ENCODE measurements at places on chromosomes 5 and 9. TPM values are rescaled to one million over a fixed set of nuclear protein-coding genes. Genes with fewer than 3 reads are reported as not detected.
A peak's percentile ranks its signal among the peaks of the same experiment; 100 is the strongest.

The CCNJL gene
- total RNA-seq = 13.8 TPM

The ANKRD55 gene
- total RNA-seq = 0.16 TPM

GRCh38 chr5:162484095-162484494 is 416.5 kb downstream of the GABRG2 start:
- no peaks in the 10 kb centered on the region for H3K36me3 ChIP-seq
- H3K4me3 ChIP-seq = no peak overlapping the region
- H3K27ac ChIP-seq = no peak overlapping the region
- no peak for DNase-seq
- no peaks in the 10 kb centered on the region for H3K4me1 ChIP-seq

DNA sequence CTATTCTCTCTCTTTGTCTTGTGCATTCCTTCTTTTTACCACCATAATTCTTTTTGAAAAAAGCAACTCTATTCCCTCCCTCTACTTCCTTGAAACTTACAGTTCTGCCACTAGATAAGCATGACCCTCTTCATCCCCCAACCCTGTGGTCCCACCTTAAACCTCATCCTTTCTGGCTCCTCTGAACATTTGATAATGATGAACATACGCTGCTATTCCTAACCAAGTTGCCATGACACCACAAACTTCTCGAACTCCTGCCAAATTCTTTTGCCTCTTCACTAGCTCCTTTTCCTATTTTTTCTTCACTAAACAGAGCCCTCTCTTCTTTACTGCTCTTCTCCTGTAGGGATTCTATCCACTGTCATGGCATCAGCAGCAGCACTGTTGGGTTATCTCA is 57.1 kb downstream of the MOCS2 start:
- no peak overlapping the region for H3K27ac ChIP-seq
- no peaks in the 10 kb centered on the region for H3K36me3 ChIP-seq
- no peaks in the 10 kb centered on the region for H3K27me3 ChIP-seq
- DNase-seq = no peak

The RANBP17 gene
- total RNA-seq = 26.6 TPM

- no peaks in the 10 kb centered on the region for H3K36me3 ChIP-seq
- H3K4me1 ChIP-seq = no peaks in the 10 kb centered on the region
- H3K27ac ChIP-seq = no peak overlapping the region
- DNase-seq = no peak
These were observed 657 bp upstream of the PCDH12 start for GRCh38 chr5:141958546-141959172.

The GSN gene
- total RNA-seq = 77.2 TPM

The GABRA1 gene
- total RNA-seq = 1.6 TPM

DNA sequence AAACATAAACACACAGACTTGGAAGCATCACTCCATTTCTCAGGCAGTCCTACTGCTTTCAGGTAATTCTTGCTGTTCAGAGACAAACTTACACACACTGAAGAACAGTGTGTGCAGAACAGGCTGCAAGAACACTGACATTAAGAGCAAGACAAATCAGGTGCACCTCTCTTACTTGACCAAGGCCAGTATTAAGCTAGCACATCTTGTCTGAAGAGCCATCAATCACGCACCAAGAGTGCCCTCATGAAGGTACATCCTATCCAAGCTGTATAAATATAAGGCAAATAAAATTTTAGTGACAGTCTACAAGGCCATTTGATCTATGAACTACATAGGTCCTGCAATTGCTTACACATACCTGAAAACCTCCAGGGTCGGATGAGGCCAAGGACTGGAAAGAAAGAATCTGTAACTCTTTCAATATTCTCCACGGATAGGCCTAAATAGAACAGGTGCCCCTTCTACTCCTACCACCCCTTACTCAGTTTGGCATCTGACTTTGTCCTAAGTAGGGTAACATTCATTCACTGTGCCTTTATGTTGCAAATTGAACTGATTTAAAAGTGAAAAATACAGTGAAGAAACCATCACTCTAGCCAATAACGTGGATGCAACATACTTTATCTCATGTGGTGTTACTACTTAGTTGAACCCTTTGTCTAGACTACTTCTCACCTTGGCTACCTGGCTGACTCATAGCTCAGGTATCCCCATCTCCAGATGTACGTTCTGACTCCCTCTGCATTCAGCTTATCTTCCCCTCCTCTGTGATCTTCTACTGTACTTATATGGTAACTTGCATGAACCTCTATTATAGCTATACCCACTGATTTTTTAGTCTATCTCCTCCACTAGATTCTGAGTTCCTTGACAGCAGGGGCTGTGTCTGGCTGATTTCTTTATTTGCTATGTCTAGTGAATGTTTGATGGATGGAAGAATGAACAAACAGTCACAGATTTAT is 256.3 kb downstream of the KIAA0825 start:
- peak overlapping the region; percentile 77 for H3K4me3 ChIP-seq
- peaks cover 9% of the 10 kb centered on the region for H3K36me3 ChIP-seq
- peaks cover 4% of the 10 kb centered on the region for H3K4me1 ChIP-seq
- peak overlapping the region; percentile 14 for H3K27ac ChIP-seq
- no peaks in the 10 kb centered on the region for H3K27me3 ChIP-seq
- DNase-seq = peak; percentile 80

- H3K36me3 ChIP-seq = no peaks in the 10 kb centered on the region
- H3K27ac ChIP-seq = peak overlapping the region; percentile 30
- H3K4me3 ChIP-seq = no peak overlapping the region
- no peaks in the 10 kb centered on the region for H3K4me1 ChIP-seq
These were observed 190.3 kb upstream of the NMUR2 start for GRCh38 chr5:152595405-152595804.

The C7 gene
- 0.70 TPM for total RNA-seq

The PAEP gene
- total RNA-seq = not detected

- H3K27me3 ChIP-seq = no peaks in the 10 kb centered on the region
- H3K4me1 ChIP-seq = no peaks in the 10 kb centered on the region
- H3K27ac ChIP-seq = no peak overlapping the region
- peak; percentile 84 for DNase-seq
These were observed 35.6 kb downstream of the ADAMTSL2 start for GRCh38 chr9:133569891-133570690.

GRCh38 chr9:136328011-136328621 is 777 bp downstream of the GPSM1 start:
- peak overlapping the region; percentile 86 for H3K4me3 ChIP-seq
- DNase-seq = no peak
- peaks cover 17% of the 10 kb centered on the region for H3K4me1 ChIP-seq
- H3K27ac ChIP-seq = peak overlapping the region; percentile 81

- H3K27ac ChIP-seq = peak overlapping the region; percentile 78
- no peaks in the 10 kb centered on the region for H3K27me3 ChIP-seq
- peaks cover 10% of the 10 kb centered on the region for H3K4me1 ChIP-seq
- H3K36me3 ChIP-seq = no peaks in the 10 kb centered on the region
These were observed 70.4 kb downstream of the SFXN1 start for GRCh38 chr5:175548626-175549311.
